AG09319 (cell line): ENCODE measurements at places on chromosomes 12 and 14.
A peak's percentile ranks its signal among the peaks of the same experiment; 100 is the strongest.

GRCh38 chr12:56461235-56462159, 6.9 kb upstream of the SPRYD4 start:
- no peak for DNase-seq

GRCh38 chr14:104224506-104225277, 86.3 kb downstream of the KIF26A start:
- DNase-seq: no peak

DNA sequence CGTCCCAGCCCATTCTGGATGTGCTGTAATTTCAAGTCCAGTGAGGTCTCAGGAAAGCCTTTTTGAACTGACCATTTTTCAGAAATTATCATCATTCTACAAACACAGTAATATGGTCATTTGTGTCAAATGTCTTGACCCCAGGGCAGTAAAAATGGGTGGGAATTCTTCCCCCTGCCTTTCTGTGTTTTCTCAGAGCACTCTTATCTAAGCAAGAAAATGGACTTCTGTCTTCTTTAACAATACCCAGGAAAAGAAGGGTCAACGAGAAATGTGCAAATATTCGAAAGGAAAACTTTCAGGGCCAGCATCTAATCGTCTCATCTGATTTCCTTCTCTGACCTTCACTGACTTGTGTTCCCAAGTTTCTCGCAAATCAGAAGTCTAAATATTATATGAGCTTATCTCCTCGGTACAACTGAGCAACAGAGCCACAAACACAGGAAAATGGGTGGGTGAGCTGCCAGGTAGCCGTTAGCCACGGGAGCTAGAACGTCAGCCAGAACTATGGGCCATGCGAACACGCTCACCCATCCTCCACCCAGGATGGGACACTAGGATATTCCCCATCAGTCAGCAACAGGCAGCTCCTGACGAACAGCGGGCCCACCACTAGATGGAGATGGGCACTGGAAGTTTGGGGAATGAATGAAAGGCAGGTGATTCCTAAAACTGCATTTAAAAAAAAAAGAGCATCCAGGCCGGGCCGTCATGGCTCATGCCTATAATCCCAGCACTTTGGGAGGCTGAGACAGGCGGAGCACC, 57.1 kb downstream of the VWF start:
- DNase-seq: no peak

- DNase-seq: no peak
Observed at GRCh38 chr12:30613119-30613830, 82.4 kb downstream of the IPO8 start.

- no peak for DNase-seq
Observed at GRCh38 chr12:72203764-72204335, 68.3 kb upstream of the TRHDE start.

GRCh38 chr14:101184104-101184455, 280.6 kb upstream of the RTL1 start:
- no peak for DNase-seq

DNA sequence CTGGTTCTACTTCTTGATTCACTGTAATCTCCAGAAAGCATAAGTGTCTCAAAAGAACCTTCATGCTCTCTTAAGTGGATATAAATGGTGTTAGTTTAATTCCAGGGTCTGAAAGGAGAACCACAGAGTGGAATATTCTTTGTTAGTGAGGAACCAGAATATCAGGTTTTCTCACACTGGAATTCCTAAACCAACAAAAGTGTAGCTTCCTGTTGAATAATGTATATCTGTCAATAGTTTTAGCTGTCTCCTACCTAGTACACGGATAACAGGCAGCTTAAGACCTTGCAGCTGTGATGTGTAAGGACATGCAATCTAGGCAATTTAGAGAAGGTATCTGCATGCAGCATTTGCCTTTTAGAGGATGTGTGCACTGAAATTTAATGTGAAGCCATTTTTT, 24.0 kb downstream of the LRIG3 start:
- DNase-seq: no peak

- no peak for DNase-seq
Observed at GRCh38 chr12:44313188-44313587, 477.3 kb downstream of the TMEM117 start.

GRCh38 chr12:11609045-11609444, 40.4 kb upstream of the ETV6 start:
- no peak for DNase-seq

DNA sequence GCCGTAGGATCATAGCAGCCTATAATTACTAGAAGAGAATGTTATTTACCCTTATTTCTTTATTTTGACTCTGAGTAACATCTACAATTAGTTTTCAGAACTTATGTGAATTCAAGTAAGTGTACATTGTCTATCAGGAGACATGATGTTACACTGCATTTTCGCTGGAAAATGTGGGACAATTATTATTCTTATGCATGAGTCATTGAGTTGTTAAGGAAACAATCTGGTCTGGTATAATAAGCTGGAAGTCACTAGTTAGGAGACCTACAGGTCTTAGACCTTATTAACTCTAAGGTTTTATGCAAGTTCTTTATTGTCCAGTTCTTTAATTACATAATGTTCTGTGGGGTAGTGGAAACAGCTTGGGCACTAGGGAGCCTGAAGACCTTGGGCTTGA, 5.8 kb downstream of the KTN1 start:
- DNase-seq: no peak

DNA sequence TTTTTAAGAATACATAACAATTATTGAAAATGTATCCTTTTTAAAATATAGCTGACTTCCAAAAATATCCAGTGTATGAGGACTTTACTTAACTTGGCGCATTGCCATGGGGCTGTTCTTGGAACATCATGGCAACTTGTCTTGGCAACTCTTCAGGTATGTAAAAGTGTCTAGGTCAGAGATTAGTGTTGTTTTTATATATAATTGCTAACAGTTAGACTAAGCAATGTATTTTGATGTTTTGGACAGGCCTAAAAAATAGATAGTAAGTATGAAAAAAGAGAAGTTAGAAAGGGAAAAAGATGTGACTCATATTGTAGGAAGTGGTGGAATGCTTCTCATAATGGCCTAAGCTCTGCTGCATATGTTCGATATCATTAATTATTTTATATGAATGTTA, 70.9 kb downstream of the MON2 start:
- peak; percentile 59 for DNase-seq

GRCh38 chr12:86950444-86950843, 694.3 kb upstream of the MGAT4C start:
- DNase-seq: no peak

GRCh38 chr12:67919406-67919805, 69.8 kb upstream of the IFNG-AS1 start:
- DNase-seq: no peak

GRCh38 chr12:54941659-54942058, 42.9 kb downstream of the TESPA1 start:
- no peak for DNase-seq

DNA sequence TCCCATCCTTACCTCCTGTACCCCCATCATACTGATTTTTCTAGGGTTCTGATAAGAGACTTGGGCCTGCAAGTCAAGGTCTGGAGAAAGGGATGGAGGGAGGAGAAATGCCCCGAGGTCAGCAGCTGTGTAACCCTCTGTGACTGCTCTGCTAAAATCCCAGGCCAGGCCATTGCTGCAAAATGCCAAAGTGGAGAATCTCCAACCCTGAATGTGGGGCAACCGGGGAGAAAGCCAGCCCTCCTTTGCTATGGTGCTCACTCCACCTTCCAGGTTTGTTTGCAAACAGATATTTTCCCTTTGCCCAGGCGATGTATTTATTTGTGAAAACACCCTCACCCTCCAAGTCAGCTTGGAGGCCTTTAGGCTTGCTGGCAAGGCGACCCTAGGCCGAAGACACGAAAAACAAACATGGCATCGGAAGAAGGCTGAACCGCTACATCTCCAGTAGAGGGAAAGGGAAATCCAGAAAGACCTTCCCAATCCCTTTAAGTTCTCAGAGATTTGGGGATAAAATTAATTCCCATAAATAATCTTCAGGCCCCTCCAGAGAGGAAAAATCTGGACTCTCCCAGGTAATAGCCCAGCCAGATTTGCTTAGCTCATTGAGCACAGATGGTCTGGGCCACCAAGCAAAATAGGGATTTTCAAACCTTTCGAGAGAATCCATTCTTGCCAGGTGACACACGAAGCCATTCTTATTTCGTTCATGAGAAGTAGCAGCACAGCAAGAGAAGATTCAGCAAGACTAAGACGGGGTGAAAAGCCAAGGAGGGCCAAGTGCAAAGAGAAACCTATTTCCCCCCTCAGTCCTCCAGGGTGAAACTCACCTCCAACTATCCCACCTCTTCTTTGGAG, 1.3 kb upstream of the TBX5 start:
- no peak for DNase-seq

- no peak for DNase-seq
Observed at GRCh38 chr12:119593578-119594398, at the start of gene TMEM233. Gene TMEM233 (plus strand): TSS chr12:119593774. CDS start chr12:119593849, 75 bp downstream.

DNA sequence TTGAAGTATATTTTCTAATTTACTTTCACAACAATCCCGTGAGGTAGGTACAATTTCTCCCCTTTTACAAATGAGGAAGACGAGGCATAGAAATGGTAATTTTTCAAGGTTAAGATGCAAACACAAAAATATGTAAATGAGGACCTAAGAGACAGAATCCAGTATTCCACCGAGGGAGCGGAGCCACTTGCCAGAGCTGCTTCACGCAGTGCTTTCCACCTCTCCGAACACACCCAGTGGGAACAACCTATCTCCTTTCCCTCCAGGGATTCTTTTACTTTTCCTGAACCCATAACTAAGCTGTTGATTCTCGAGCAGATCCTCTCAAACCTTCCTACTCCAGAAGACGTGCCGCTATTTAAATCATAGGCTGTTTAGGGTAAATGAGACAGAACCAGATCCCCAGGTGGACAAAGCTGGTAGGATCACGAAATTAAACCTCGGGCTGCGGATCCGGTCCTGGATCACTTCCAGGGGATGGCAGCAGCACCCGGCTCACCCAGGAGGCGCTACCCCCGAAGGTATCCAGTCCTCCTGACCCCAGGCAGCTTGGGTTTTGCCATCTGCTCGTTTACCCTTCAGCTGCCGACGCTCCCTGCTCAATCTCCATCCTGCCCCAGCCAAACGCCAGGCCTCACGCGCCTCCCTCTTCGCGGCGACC, 1.5 kb downstream of the DDHD1 start:
- no peak for DNase-seq

GRCh38 chr14:51139121-51139681, 44.3 kb upstream of the TRIM9 start:
- DNase-seq: no peak

GRCh38 chr12:29242921-29243431, 93.9 kb downstream of the FAR2 start:
- DNase-seq: no peak

DNA sequence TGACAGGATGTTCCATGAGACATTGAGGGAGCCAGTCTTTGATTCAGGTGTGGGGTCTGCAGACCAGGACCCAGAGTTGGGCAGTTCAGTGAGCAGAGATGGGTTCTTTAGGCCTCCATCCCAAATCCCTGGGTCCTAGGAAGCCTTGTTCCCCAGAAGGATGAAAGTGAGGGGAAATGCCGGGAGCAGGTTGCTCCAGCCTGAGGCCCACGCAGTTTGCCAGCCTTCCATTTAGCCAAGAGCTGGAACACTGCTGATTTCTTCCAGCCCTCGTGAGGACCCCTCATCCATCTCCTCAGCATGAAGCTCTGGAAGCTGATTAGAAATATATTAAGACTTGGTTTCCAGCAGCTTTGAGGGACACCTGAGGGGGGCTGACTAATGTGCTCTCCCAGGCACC, 12.1 kb downstream of the C14orf132 start:
- DNase-seq: no peak

DNA sequence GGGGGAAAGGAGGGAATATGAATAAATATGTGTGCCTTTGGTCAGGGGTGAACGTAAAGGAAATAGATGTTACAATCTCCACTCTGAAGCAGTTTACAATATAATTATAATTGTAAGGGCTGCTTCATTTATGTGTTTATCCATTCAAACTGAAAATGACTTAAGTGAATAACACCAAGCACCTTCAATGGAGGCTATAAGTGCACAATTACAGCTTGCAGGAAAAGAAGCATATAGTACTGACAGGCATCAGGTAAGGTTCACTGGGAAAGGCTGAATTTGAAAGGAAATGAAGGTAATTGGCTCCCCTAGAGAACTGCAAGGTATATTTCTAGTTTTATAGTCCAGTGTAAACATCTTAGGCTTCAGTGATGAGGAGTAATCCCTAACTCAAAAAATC, 192.7 kb downstream of the STXBP6 start:
- DNase-seq: no peak

DNA sequence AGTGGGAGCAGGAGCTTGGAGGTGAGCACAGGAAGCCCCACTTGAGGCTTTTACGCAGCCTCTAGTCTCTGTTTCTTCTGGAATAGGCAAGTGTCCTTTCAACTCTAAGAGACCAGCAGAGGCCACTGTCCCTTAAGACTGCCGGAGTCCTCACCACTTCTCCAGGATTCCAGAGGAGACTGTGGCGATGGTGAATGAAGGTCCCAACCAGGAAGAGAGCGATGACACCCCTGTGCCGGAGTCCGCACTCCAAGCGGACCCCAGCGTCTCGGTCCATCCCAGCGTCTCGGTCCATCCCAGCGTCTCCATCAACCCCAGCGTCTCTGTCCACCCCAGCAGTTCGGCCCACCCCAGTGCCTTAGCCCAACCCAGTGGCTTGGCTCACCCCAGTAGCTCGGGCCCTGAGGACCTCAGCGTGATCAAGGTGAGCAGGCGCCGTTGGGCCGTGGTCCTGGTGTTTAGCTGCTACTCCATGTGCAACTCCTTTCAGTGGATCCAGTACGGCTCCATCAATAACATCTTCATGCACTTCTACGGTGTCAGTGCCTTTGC, 442 bp downstream of the FLVCR2 start:
- no peak for DNase-seq

GRCh38 chr12:67572492-67572891, 76.1 kb upstream of the DYRK2 start:
- DNase-seq: no peak

DNA sequence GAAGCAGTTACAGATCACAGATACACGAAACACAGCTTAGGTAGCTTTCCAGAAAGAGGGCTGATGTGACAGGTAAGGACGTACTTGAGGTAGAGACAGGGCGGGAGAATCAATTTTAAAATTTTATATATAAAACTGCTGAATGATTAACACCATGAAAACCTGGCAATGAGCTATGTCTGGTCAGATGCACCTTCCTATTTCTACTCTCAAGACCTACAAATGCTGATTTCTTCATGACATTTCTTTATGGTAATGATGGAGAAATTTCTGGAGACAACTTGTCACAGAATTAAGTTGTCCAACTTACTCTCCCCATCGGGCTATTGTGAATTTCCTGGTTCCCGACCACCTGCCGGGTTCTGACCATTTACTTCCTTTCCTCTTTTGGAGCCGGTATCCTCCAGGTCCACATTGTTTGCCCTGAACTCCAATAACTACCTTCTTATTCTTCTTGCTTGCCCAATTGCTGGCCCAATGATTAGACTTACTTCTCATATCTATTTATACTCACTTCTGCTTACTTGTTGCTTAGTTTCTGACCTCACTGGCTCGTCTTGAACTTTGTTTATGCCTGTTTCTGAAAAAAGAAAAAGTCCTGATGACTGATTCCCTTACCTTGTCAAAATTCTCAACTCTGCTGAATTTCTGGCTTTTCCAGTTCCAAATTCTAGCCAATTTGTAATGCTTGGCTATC, 12.8 kb upstream of the ATP2B1 start:
- no peak for DNase-seq
